Fibroblast of lung (primary cell): ENCODE measurements at places on chromosomes 5 and 9. TPM values are rescaled to one million over a fixed set of nuclear protein-coding genes. Genes with fewer than 3 reads are reported as not detected.

Gene KCNT1
- total RNA-seq = not detected in 2 replicates

Gene SHOC1
- under 0.01 TPM in 2 replicates for total RNA-seq

Gene SLC45A2
- under 0.01 TPM in 2 replicates for total RNA-seq

Gene FYB1
- under 0.01 TPM in 1 of 2 replicates, not detected in the other for total RNA-seq

Gene PCA3
- not detected in 2 replicates for total RNA-seq

Gene PPIC
- total RNA-seq = 65.7 and 70.1 TPM in 2 replicates

Gene DNM1
- 11.8 and 30.4 TPM in 2 replicates for total RNA-seq

Gene ZCCHC7
- total RNA-seq = 23.8 and 24.7 TPM in 2 replicates

Gene PLPP7
- total RNA-seq = 8.2 and 9.4 TPM in 2 replicates

Gene RNF183
- total RNA-seq = not detected in 2 replicates

Gene TTC16
- under 0.01 TPM in 2 replicates for total RNA-seq

Gene SET
- total RNA-seq = 456 and 503 TPM in 2 replicates

DNA sequence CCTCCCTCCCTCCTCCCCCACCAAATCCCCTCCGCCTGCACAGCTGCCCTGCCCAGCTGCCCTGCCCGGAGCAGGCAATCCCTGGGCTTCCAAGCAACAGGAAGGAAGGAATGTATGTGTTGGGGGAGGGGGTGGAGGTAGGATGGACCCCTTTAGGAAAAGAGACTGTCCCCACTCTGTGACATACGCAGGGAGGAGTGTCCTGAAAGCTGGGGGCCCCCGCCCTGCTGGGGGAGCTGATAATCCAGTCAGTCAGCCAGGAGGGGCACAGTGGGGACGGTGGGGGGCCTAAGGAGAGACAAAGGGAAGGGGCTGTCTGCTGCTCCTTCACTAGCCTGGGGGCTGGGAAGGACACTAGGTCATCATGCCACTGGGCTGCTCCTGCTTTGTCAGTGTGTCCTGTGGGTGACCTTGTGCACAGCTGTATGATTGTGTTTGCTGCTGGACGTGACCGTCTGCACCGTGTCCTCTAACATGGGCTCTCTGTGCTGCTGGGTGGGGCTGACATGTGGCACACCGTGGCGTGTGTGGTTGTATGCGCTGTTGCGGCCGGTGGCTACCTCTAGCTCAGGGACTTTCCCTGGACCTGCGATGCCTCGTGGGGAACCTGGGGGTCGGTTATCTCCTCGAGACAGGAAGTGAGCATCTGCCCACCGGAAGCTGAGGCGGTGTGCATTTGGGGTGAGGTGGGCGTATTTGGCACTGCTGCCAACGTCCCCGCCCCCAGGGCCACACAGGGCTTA, 3.0 kb downstream of the N4BP3 start:
- DNase-seq = no peak

- no peak for DNase-seq
These were observed 85.0 kb upstream of the RARS1 start for GRCh38 chr5:168401226-168401625.

DNA sequence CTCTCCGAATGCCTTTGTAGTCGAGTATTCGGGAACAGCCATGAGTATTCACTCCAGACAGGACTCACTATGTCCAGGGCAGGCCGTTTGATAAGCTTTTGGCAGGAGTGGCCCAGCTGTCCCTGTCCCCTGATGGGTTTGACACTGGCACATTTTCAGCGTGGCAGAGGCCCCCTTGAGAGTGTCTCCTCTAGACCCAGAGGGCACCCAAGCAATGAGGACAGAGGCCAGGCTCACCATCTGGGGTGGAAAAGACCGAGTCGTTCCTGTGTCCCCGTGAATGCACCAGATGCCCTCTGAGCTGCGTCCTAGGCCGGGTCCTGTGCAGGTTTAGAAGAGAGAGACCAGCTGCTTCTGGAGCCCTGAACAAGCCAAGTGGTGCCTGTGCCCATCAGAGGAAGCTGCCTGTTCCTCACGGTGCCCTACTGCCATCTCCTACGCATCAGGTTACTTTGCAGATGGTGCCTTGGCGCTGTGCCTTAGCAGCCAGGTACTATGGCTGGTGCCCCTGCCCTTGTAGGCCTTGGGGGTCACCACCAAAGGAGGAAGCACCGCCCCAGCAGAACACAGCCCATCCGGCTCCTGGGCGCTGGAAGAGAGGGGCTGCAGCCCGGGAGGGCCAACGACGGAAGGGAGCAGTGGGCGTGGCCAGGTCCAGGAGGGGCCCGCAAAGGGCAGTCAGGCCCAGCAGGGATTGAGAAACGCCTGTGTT, 42.4 kb downstream of the LRSAM1 start:
- no peak for DNase-seq

GRCh38 chr9:131721076-131721475, 18.8 kb downstream of the RAPGEF1 start:
- no peak for DNase-seq

GRCh38 chr5:91403438-91403837, 20.3 kb upstream of the ARRDC3 start:
- peak; percentile 91 for DNase-seq

DNA sequence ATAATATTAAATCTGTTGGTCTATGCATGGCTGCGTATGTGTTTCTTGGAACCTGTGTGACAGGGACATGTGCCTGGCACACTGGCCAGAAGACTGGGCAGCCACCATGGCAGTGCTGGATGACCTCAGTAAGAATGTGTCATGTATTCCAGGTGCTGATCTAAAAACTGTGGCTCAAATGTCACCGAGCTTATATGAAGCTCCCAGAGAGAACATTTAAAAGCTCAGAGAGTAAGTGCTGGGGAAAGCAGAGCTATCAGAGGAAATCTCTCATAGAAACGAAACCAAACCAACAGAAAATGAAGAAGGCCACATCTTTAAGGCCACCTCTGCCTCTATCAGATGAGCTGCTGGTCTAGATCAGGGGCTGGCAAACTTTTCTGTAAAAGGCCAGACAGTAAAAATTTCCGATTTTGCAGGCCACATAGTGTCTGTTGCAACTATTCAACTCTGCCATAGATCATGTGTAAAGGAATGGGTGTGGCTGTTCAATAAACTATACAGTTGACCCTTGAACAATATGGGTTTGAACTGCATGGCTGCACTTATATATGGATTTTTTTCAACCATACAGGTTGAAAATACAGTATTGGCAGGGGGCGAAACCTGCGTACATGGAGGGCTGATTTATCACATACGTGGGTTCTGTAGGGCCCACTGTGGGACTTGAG, 31.8 kb downstream of the TSTD2 start:
- no peak for DNase-seq

GRCh38 chr9:16449076-16449730, 421.3 kb downstream of the BNC2 start:
- DNase-seq = no peak

DNA sequence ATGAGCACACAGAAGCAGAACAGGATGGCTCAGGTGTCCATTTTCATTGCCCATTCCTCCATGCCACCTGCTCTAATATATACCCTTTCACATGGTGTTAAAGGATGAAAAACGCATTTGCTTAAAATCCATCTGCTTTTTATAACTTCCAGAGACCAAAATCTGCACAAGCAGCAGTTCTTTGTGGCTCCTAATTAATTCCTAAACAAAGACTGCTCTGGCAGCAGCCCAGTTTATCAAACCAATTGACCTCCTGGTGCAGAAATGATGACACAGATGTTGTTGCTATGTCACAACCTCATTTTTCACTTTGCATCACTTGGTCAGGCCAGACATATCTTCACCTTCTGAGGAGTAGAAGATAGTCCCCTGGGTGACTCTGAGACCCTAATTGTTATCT, 141.2 kb downstream of the ASTN2 start:
- DNase-seq = no peak

DNA sequence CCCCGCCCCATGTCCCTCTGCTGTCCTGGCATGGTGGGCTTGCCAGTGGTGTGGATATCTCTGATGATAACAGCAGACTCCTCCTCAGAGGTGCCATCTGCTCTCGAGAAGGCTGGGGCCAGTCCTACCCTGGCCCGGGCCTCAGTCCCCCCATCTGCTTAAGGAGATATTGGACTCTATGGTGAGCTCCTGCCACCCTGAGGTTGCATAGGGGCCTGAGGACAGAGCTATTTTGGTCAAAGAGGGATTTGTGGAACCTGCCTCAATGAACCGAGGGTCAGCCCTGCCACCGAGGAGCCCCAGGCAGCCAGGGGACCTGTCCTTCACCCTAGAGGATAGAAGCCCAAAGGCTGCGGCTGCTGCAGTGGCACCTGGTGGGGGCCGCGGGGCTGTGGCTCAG, 32.6 kb downstream of the NTNG2 start:
- DNase-seq = no peak

- no peak for DNase-seq
These were observed 884.0 kb upstream of the ACO1 start for GRCh38 chr9:31500422-31500821.

- peak; percentile 78 for DNase-seq
These were observed at the start of gene NXNL2 for GRCh38 chr9:88534456-88535225. TSS of gene NXNL2 (plus strand) at chr9:88535178. CDS start at chr9:88535435, 257 bp downstream.

DNA sequence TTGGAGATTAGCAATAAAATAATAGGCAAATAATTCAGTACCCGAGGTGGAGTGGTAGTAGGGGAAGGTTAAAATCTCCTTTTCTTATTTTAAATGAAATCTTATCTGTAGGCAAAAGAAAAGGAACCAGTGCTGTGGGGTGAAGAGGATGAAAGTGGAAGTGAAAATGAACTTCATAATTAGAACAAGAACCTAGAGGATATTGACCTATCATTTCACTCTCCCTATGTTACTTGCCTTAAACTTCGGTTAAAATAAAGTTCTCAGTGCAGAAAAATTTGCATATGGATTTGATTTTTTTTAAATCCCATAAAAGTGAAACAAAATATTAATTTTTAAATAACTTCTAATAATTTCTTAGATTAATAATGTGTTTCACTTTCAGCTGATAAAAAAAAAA, 1094.9 kb upstream of the C9orf72 start:
- no peak for DNase-seq

DNA sequence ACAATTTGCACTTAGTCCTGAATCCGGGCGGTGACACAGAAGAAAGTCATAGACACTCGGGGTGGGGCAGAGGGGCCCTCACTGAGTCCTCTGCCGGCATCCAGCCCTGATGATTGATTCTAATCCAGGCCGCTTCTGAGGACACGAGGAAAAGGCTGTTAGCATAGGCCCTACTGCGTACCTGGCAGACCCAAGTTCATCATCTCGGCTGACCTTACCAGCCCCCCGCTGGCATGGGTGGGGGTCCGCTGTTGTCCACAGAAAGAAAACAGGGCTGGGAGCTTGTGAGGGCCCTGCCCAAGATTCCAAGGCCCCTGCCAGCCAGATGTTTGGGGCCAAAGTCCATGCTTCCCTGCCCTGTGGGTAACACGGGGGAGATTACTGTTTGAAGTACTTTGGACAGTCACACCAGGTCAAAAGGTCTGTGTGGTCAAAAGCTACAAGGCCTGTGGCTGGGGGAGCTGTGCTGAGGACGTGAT, 24.5 kb downstream of the ERGIC1 start:
- peak; percentile 65 for DNase-seq

DNA sequence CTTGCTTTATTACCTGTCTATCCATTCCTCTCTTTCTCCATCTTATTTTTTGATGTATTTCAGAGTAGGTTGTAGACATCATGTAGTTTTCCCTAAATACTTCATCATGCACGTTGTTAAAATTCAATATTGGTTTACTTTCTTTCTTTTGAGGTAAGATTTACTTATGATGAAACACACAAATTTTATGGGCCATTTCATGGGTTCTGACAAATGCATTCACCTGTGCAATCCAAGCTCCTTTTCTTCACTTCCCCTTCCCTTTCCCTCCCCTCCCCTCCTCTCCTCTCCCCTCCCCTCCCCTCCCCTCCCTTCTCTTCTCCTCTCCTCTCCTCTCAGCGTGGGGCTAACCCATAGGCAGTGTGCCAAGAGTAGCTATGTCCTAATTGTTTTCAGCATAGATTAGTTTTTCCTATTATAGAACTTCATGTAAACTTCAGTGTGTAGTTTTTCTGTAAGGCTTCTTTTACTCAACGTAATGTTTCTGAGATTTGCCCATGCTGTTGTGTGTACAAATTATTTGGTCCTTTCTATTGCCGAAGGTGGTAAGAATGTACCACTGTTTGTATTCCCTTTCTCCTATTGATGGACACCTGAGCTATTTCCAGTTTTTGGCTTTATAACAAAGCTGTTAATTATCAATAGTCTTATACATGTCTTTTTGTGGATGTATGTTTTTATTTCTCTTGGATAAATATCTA, 92.9 kb upstream of the CLINT1 start:
- peak; percentile 4 for DNase-seq

DNA sequence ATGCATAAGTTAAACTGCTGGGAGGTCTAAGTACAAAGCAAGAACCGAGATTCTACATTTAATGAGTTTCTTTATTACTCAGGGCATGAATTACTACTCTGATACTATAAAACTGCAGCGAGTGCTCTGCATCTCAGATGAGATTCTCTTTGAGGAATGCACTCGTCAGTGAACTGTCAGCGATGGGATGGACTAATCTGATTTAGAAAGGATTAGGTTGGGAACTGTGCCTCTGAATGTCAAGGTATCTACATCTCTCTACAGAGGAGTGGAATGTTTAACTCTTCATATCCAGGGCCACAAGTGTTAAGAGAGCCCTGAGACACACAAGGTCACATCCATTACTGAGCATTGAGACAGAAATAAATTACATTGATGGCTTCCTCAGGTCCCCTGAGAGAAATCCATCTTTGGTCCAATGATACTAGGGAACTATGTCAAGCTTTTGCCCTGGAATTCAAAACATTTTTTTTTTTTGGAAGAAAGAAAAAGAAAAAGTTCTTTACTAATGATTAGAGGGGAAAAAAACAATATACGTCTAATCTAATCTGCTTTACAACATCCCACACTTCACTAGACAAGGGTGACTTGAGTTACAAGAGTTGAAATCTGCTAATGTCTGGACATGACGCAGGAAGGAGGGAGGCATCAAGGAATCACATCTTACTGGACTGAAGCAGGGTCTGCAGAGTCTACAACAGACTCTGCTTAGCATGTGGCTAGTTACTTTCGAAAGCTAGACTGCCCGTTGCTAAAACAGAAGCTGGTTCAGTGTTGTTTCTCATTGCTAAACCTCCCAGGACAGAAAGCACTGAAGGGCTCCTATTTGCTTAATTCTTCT, 270.0 kb upstream of the TLE4 start:
- no peak for DNase-seq

GRCh38 chr9:134637696-134638501, 3.7 kb upstream of the COL5A1 start:
- DNase-seq = no peak

DNA sequence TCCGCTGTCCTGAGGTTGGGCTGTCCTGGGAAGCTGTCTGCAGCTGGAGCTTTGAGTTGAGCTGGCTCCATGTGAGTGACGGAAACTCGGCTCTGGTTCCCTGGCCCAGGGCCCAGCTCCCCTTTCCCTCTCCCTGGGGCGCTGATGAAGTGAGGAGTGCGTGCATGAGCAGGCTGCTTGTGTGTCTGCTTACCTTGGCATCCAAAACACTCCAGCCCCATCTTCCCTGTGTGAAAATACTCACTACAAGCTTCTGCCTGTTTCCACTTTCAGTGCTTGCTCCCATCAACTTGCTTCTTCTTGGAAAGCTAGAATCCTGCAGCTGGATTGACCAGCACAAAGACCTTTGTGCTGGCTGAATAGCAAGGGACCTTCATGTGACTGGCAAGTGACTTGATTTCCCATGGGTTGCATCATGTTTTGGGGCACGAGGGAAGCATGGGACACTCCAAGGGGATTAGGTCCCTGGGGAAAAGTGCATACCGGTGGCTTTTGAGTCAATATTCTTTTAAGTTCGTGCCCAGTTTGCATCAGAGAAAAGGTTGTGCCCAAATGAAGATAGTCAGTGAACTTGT, 198.1 kb downstream of the GADD45G start:
- peak; percentile 21 for DNase-seq
